ENCODE measurements at places on chromosomes 6 and 20.
A peak's percentile ranks its signal among the peaks of the same experiment; 100 is the strongest.

DNA sequence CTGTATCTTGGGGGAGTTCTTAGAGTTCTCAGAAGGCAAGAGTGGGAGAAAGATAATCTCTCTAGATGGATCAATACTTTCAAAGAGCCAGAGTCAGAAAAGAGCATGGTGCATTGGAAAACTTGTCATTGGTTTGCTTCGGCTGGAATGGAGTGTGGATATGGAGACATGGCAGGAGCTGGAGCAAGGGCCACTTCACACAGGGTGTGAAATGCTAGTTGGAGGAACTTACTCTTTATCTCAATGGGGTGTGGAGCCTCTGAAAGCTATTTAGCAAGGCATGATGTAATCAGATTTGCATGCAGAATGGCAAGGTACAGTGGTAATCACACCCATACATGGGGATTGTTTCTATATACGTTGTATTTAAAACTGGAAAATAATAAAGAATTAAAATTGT is 31.5 kb upstream of the PAQR8 start:
- no peak for DNase-seq

- no peak for DNase-seq
These were observed 74.2 kb downstream of the TOX2 start for GRCh38 chr20:43988867-43989266.

GRCh38 chr6:125797886-125798444 is 7.2 kb downstream of the NCOA7 start:
- no peak for DNase-seq

GRCh38 chr6:170188571-170189001 is 102.3 kb downstream of the DLL1 start:
- no peak for DNase-seq

DNA sequence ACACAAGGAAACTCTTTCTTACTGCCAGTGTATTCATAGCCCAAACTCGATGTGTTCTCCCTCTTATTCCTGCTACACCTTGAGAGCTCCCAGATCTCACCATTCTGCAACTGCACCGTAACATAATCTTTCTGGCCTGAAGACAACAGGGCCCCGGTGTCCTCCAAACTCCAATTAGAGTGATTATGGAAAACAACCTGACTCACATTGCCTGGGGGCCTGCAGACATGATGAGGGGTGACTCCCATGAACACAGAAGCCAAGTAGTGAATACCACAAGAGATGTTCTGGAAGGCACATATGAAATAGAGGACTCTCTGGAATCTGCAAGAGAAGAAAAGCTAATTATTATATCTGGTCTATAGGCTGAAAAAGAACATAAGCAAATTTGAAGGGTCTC is 19.7 kb downstream of the SLC22A16 start:
- no peak for DNase-seq

GRCh38 chr20:1491281-1491840 is at the start of gene SIRPB2:
SIRPB2 (minus strand) TSS chr20:1491420; CDS start chr20:1491359, 61 bp downstream.
- no peak for DNase-seq

DNA sequence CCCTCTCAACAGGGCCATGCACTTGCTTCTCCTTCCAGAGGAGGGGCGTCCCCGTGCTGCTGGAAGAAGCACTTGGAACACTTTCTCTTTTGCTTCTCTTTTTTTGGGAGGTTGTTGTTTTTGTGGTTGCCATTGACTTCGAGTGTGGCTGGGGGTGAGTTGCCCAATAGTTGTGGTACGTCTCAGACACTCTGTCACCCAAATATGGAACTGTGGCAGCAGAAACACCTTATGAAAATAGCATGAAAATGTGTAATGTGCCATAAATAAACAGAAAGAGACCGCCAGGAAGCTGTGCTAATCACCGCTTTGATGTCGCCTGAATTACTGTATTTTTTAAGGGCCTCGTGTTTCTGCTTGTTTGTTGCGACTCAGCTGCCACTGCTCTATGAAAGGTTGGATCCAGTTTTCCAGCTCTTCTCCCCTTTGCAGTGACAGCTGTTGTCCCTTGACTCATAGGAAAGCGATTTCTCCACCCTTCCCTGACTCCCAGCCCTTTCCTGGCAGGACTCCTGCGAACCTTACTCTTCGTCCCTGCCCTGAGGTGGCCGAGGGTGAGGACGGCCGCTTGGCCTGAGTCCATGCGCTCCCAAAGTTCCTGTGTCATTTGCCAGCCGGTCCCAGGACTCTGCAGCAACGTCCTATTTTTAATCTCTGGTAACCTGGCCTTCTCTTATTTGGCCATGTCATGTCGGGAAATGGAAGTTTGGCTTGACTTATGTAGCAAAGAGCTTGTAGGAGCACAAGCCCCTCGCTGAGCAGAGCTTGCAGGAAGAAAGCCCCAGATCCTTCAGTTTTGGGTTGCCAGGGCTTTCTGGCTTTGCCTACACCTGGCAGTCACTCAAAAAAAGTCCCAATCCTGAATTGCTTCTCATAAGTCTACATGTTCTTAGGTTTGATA is 694.6 kb downstream of the QKI start:
- DNase-seq, result no peak

GRCh38 chr6:100309174-100309573 is 155.5 kb downstream of the SIM1 start:
- DNase-seq, result no peak

DNA sequence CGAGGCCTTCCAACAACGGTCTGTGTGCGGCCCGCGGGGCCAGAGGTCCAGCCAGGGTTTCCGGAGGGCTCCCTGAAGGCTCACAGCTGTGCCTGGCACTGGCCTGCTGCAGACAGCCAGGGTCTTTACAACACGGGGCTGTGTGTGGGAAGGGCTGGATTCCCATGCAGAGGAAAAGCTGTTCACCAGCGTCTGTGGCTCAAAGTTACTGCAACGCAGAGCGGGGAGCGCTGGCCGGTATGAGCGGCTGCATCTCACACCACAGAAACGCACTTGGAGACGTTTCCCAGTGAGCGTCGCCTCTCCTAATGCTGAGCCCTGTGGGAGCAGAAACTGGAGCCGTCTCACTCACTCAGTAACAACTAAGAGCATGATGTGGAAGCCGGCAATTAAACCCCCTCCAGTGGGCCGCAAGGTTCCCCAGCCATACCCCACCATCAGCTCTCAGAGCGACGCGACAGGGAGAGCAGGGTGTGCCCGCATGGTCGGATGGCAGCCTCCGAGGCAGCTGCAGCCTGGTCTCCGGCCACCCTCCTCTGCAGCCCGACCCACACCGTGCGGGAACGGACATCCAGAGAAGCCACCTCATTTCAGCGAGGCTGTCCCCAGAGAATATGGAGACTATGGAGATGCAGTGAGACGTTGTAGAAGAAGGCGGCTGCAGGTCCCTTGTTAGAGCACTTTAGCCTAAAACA is 42.6 kb downstream of the DLL1 start:
- DNase-seq, result no peak

DNA sequence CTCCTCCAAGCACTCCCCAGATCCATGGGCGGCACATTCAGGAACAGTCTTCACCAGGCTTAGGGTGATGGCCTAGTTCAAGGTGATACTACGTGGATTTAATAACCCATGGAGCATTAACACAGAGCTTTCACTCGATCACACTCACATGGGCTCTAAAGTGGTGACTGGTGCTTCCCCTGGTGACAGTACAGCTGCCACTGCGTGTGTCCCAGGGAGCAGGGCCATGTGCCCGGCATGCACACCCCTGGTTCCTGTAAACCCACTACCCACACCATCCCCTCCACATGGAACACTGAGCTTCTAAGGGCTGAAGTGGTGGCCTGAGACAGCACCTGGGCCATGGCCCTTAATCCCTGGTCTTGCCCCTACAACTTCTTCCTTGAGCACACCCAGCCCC is 27.8 kb upstream of the APMAP start:
- DNase-seq, result no peak

DNA sequence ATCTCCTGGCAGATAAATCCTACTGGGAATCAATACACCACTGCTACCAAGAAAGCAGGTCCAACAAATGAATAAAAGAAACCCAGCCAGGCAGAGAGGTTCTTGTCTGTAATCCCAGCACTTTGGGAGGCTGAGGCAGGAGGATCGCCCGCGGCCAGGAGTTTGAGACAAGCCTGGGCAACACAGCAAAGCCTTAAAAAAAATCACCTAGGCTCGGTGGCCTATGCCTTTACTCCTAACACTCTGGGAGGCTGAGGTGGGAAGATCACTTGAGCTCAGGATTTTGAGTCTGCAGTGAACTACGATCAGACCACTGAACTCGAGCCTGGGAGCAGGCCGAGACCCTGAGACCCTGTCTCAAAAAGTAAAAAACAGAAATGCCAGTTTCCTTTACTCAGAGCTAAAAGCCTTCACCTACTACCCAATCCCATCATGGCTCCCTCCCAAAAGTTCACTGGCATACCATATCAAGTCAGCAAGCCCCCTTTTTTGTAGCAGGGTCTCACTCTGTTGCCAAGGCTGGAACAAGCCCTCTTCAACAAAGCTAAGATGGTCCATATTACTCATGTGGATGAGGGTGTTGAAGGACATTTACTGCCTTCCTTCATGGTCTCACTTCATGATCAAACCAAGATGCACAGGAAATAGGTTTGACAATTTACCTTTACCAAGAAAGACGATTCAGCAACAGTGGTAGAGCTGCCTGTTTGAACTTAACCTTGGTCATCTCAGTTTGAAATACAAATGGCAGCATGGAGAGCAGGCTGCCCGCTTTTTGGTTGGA is 5.3 kb downstream of the SNX5 start:
- DNase-seq, result no peak

- peak; percentile 12 for DNase-seq
These were observed 235.5 kb downstream of the SYNDIG1 start for GRCh38 chr20:24704899-24705298.

- no peak for DNase-seq
These were observed 174.3 kb upstream of the TNFAIP3 start for GRCh38 chr6:137692806-137693205.

- no peak for DNase-seq
These were observed 91.9 kb upstream of the TMEM30A start for GRCh38 chr6:75376347-75377024.

DNA sequence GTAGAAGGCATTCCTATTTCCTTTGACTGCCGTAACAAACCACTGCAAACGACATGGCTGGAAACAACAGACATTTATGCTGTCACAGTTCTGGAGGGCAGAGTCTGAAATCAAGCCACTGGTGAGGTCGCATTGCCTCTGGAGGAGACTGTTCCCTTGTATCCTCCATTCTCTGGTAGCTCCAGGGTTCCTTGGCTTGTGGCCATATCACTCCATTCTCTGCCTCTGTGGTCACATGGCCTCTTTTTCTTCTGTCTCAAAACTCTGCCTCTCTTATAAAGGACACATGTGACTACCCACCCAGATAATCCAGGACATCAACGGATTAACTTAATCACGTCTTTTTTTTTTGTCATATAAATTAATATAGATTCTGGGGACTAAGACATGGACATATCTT is 84.4 kb downstream of the LYRM2 start:
- no peak for DNase-seq

GRCh38 chr20:23644164-23644563 is 6.4 kb upstream of the CST3 start:
- DNase-seq, result no peak

- no peak for DNase-seq
These were observed 506.2 kb upstream of the SLC35B3 start for GRCh38 chr6:8941577-8941976.

DNA sequence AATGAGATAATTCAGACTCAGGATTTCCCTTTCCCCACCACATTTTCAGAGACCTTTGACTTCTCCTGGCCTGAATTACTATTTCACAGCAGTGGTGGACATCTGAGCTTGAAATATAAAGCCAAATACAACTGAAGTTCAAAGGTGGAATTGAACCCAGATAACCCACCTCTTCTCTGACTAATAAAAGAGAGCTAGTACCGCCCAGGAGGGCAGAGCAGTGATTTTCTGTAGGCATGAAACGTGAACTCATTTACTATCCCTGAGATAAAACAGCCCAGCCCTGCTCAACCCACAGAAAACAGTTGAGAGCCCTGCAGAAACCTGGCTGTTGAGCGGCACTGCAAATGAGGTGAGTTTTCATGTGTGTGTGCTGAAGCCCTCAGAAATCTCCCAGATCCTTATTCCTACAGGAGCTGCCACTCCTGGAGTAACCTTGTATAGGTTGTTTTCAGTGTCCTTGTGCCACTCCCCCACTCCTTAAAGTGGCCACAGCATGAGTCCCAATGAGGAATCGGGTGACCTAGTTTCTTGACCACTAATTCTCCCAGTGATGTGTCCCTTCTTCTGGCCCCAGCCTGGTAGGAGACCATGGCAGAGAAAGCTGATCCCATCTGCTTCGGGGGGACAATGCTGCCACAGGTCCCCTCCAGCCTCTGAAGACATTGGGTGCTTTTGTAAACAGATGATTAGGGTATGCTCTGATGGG is 99.2 kb downstream of the NOL4L start:
- DNase-seq, result no peak

Data from H9 (cell line).